ENCODE measurements at places on chromosomes 6 and 20.

DNA sequence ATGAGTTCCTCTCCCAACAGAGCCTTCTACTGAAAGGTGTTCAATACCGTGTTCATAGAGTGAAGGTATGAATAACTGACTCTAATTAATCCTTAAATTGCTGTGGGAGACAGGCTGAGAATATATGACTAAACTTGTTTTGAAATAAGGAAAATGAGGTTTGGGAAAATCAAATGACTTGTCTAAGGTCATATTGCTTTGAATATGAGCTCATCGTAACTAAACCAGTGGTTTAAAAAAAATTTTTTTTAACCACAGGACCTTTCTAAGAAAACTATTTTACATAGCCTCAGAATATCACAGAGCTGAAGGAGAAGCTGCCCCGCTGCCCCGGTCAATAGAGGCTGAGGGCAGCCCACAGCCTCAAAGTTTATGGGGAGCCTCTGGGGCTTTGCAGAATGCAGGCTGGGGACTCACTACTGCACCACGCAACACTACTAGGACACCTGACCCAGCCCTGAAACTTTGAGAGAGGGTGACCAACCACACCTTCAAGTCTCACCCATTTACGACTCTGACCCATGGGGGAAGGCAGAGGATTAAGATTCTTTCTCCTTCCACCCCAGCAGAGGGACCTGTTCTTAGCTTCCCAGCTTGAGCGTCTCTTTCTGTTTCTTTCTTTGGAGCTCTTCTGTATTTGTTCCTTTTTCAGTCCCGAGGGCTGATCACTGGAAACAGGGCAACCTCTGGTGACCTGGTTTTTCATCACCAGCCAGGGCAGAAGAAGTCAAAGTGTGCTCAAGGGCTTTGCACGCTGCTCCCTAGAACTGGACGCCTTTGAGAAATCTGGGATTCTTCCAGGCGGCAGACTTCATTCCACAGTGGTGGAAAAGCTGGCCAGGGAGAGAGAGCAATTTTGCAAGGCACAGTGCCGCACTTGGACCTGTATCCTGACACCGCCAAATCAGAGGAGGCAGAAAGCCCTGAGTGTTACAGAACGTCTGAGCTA is 220.2 kb downstream of the ATXN1 start:
- peak; percentile 31 for DNase-seq

DNA sequence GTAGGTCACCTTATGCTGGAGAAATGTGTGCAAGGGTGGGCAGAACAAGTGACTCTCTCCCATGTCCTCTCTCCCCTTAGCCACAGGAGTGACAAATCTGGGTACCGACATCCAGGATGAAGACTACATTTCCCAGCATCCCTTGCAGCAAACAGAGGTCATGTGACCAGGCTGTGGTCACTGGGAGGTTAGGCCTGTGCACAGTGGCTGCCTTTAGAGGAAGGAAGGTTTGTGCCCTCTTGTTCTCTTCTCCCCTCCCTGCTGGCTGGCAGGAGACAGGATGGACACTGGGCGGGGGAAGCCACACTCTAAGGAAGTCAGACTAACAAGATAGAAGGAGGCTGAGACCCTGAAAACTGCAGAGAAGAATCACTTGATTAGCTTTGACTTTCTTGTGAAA is 360.2 kb downstream of the PREX1 start:
- DNase-seq = no peak

- no peak for DNase-seq
Observed at GRCh38 chr20:34941226-34941625, 14.4 kb downstream of the GSS start.

GRCh38 chr6:168403370-168404005 is 37.5 kb upstream of the SMOC2 start:
- DNase-seq = no peak

- peak; percentile 80 for DNase-seq
Observed at GRCh38 chr20:17875106-17875980, 93.3 kb downstream of the SNX5 start.

DNA sequence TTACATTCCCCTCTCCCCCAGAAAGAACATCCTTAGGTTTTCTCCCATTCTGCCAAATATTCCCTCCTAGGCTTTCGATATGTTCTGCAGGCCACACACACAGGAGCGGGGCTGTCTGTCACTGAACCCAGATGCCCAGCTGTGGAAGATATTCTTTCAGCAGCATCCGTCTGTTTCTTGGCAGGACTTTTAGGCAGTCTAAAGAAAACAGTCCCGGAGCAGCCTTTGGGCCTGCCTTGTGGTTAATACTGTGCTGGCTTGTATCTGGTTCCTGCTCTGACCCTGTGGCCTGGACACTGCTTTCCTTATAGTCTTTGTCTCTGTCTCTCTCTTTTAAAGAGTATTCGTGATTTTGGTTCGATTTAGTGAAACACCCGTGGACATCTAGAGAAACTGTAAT is 94.6 kb upstream of the SUPT3H start:
- no peak for DNase-seq

- no peak for DNase-seq
Observed at GRCh38 chr6:90463359-90463758, 123.5 kb downstream of the MAP3K7 start.

- no peak for DNase-seq
Observed at GRCh38 chr6:72657407-72658197, 35.7 kb downstream of the KCNQ5 start.

GRCh38 chr6:163455552-163455951 is 41.0 kb downstream of the QKI start:
- no peak for DNase-seq

DNA sequence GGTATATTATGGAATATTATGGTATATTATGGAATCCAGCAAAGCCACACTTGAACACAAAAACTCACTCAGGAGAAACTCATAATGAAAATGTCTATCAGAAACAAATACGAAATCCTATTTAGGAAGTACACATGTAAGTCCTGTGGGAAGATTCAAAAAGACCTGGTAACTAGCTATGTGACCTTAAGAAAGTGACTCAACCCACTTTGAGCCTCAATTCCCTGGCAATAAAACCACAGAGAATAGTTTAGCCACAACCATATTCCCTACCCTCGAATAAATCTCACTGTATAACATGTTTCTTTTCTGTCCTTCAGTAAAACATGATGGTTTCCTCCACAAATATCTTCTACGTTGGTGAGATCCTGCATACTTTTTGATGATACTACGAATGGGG is 56.4 kb downstream of the ZMYND8 start:
- DNase-seq = no peak

DNA sequence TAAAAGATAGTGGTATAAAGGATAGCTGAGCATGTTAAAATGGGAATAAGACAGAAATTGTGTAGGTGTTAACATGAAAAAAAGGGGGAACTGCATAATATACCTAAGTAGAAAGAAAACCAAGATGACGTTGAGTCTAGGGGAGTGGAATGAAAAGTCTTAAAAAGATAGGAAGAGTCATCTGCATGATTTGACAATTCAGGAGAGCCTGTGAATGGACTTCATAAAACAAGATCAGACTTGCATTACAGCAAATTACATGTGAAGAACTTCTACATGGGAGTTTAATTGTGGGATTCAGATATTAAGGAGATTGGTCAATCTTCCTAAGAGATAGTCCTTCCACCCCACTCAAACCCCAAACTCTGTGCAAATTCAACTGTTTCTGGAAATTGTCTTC is 85.5 kb downstream of the WASF1 start:
- DNase-seq = no peak

- DNase-seq = no peak
Observed at GRCh38 chr20:63687419-63688178, 8.9 kb upstream of the TNFRSF6B start.

DNA sequence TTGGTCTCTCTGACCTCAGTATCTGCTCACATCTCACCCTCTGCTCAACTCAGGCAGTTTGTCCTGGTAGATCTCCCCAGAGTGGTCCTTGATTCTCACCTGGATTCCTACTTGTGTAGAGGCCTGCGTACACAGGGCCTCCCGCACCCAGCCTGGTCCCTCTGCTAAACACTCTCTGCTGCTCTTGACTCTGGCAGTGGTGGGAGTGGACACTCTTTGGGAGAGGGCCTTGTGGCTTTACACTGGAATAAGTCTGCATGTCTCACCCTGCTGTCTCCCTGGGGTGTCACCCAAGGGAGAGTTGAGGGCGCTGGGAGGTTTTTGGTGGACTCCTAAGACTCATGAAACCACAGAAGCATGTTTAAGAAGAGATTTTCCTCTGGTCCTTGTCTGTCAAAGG is 57.3 kb upstream of the ECI2 start:
- DNase-seq = no peak

DNA sequence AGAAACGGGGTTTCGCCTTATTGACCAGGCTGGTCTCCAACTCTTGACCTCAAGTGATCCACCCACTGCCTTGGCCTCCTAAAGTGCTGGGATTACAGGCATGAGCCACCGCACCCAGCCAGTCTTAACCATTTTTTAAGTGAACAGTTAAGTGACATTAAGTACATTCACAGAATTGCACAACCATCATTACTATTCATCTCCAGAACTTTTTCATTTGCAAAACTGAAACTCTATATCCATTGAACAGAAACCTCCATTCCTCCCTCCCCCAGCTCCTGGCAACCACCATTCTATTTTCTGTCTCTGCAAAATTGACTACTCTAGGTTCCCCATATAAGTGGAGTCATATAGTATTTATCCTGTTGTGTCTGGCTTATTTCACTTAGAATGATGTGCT is 59.7 kb downstream of the PLCB4 start:
- DNase-seq = no peak

DNA sequence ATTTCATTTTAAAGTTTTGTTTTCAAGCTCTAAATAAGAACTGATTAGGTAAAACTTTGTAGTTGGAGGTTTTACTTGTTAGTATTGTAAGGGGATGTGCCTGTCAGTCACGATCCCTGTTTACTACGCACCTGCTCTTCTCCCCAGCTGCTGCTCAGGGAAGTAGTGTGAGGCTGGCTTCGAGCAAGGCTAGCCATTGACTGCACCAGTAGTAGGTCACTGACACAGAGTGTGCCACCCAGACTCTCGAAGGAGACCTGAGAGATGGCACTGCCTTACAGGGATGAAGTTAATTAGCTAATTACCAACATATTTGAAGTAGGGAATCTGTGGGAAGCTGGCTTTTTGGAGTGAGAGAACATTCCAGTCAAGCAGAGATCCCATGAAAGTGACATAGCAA is 89.2 kb downstream of the DNAH8 start:
- no peak for DNase-seq

DNA sequence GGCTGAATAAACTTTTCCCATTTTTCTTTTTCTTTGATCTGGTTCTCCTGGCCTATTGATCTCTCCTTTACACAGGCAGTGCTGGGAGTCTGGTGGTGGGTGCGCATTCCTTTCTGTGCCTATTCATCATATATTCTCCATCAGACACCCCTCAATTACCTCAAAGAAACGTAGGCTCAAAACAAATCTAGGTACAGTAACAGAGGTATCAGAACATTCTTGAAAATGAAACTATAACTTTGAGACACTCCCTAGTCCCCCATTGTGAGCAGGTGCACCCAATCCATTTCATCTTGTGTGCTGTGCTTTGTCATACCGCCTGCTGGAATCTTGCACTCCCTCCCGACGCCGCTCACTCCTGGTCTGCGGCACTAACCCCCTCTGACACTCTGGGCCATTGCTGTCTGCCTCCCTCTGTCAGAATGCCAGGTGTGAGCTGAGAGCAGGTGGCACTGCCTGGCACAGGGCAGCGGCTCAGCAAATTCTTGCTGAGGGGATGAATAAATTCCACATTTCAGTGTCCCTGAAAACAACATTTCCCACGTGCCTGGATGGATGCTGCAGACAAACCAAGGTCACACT is 303.4 kb upstream of the EXOC2 start:
- DNase-seq = no peak

DNA sequence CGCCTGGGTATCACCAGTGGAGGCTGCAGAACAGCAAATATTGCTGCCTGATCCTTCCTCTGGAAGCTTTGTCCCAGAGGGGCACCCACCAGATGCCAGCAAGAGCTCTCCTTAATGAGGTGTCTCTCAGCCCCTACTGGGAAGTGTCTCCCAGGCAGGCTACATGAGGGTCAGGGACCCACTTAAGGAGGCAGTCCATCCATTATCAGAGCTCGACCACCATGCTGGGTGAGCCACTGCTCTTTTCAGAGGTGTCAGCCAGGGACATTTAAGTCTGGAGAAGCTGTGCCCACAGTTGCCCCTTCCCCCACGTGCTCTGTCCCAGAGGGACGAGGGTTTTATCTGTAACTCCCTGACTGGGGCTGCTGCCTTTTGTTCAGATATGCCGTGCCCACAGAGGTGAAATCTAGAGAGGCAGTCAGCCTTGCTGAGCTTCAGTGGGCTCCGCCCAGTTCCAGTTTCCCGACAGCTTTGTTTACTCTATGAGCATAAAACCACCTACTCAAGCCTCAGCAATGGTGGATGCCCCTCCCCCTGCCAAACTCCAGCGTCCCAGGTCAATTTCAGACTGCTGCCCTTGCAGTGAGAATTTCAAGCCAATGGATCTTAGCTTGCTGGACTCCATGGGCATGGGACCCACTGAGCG is 25.9 kb upstream of the AIG1 start:
- no peak for DNase-seq

DNA sequence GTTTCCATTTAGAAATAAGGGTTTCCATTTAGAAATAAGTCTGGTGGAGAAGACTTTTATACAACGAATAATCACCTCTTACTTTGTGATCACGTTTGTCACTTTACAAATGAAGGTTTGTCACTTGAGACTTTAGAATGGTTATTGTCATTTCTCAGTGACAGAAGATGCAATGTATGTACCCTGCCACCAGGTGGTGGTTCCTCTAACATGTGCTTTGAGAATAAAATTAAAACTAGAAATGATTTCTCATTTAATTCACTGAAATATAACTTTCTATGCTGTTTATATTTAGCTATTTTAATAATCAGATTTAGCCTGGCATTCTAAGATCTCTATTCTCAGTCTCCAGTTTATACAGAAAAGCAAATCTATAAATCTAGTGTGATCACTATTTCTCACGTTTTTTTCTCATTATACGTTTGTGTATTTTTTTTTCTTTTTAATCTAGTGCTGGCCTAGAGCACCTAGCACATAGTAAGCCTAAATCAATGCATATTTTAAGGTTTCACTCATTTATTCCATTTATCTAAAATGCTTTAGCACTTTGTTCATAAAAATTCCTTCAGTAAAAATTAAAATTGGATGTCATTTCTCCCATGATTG is 57.4 kb upstream of the TFAP2D start:
- DNase-seq = no peak

DNA sequence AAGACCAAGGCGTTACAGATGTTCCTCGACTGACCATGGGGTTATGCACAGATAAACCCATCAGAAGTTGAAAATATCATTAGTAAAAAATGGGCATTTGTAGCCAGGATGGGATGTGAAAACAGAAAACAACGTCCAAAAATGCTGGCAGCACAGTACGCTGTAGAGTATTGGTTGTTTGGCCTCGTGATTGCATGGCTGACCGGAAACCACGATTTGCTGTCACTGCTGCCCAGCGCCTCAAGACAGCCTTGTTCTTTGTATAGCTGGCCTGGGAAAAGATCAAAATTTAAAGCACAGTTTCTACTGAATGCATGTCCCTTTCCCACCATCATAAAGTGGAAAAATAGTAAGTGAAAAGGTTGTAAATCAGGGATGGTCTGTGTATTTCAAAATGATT is 41.9 kb downstream of the MTHFD1L start:
- DNase-seq = no peak

- DNase-seq = no peak
Observed at GRCh38 chr20:60950561-60950960, 301.5 kb upstream of the CDH4 start.

- DNase-seq = no peak
Observed at GRCh38 chr20:5354901-5355300, 38.1 kb upstream of the PROKR2 start.

- DNase-seq = no peak
Observed at GRCh38 chr6:56891754-56892153, 63.2 kb upstream of the BEND6 start.

GRCh38 chr6:924661-925060 is 231.7 kb upstream of the EXOC2 start:
- no peak for DNase-seq

GRCh38 chr6:47047479-47048407 is 5.6 kb upstream of the ADGRF1 start:
- no peak for DNase-seq
